ENCODE measurements at places on chromosomes 5 and 9.

GRCh38 chr9:114899461-114899860, 30.9 kb downstream of the TNFSF8 start:
- no peak for DNase-seq

DNA sequence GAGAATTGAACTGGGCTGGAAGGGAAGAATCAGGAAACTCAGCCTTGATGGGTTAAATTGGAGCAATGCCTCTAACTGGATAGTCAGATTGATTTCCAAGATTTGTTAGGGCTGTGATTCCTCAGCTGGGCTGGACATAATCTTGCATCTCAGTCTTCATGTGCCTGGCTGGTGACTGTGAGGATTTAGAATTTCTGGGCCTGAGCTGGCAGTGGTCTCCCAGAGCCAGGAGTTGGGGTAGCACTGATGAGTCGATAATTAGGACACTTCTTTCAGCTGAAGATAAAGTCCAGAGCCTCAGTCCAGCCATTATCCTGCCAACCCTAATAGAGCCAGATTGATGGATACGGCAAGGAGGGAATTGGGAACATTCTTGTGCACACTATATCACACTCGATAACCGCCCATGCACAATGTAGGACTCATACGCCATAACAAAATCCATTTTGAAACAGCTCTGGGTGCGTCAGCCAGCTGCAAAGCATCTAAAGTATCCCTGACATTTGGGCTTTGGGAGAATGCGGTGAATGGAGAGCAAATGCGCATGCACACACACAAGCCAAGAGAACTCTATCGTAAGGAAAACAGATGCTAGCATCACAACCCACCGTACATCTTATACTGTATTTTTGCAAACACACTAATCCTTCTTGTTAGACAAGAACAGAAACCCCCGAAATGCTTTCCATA, 405.1 kb upstream of the KLF4 start:
- no peak for DNase-seq

- no peak for DNase-seq
Measured at GRCh38 chr9:137504432-137504777, 45.3 kb upstream of the NSMF start.

DNA sequence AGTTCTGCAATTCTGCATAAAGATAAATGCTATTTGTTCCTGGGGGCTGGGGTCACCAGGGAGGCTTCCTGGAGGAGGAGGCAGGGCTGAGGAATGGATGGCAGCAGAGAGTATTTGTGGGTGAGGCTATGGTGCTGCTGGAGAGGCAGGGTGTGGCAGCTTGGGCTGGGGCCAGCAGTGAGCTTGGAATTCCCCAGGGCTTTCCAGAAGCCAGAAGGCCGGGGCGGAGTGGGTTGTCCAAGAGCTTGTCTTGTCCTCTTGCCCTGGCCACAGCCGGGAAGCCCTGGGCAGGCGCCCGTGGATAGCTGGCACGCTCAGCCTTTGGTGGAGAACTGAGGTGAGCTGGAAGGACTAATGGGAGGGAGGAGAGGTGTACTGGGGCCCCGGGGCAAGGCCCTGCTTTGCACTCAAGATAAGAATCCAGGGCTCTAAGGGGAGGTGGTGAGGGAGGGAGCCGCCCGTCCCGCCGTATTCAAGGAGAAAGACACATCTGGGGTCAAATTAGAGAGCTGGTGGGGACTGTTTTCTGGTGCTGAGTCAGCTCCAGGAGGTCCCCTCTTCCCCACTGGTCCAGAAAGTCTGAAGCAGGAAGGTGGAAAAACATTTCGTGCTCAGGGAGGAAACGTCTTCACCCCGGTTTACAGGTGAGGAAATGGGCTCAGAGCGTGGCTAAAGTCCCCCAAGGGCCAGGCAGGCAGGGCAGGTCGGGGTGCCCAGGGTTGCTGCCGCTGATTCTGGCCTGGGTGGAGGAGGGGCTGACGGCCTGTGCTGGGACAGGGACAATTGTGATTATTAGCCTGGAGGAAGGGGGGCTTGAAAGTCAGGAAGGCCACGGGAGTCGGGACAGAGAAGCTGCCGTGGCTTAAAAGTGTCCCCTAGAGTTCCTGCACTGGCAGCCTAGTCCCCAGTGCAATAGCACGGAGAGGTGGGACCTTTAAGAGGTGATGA, 26.9 kb upstream of the CNOT6 start:
- peak; percentile 90 for DNase-seq

- DNase-seq, result no peak
Measured at GRCh38 chr9:19555214-19555613, 146.4 kb downstream of the ACER2 start.

DNA sequence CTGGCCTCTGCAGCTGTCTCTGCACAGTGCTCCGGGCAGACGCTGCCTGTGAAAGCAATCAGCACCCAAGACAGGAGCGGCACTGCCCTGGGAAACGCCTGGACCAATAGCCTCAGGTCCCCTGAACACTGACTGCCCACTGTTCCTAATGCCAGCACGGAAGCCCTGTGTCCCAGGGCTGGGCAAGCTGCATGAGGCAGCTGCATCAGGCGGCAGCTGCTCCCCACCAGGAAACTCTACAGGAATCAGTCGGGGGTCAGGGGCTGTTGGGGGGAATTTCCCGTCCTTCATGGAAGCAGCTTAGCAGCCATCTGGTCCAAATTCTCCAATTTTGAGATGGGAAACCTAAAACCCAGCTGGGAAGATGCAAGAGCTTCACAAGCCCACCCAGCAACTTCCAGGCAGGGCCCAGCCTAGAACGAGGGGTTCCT, 118.6 kb downstream of the VAV2 start:
- no peak for DNase-seq

GRCh38 chr9:4371108-4371507, 71.2 kb upstream of the GLIS3 start:
- no peak for DNase-seq

DNA sequence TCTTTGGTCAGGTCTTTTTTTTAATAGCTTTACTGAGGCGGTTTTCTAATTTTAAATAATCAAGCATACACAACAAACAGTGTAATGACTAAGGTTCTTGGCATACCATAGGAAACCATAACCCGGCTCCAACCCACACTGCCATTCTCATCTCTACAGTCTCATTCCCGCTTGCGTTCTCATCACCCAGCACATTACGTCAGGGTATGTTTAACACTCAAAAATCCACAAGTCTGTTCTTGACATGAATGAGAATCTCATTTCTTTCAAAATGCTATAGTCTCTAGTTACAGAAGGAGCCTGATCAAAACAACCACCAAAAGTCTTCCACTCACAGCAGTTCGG, 505 bp downstream of the C5orf34 start:
- peak; percentile 15 for DNase-seq
